ENCODE measurements at places on chromosomes 12 and 14.

DNA sequence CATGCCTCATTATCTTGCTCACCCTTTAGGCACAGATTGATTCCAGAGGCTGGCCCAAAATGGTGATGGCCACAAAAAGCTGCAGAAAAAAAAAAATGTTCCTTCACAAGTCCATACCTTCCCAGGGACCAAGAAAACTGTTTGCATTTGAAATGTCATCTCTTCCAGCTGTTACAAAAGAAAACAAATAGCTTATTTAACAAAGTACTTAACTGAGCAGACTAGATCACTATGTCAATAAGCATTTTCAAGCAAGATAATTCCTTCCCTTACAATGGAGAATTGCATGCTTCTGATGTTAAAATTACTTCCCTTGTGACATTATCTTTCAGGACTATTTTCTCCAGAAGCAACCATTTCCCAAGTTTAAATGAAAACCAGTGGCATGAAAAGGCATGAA is 377.9 kb upstream of the KITLG start:
- no peak for DNase-seq

DNA sequence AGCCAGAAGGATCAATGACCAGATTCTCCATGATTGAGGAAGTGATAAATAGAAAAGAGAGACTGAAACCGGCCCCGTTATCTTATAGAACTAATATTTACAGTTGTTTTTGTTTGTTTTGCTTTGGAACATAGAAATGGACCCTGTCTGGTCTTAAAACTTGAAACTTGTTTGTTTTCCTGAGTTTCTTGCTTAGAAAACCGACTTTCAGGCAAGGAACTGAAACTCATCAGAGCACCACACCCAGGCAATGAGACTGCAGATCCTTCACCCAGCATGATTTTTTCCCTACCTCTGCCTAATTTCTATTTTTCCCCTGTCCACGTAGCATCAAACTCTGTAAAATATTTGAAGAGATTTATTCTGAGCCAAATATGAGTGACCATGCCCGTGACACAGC is 10.6 kb upstream of the CLEC12A start:
- no peak for DNase-seq

DNA sequence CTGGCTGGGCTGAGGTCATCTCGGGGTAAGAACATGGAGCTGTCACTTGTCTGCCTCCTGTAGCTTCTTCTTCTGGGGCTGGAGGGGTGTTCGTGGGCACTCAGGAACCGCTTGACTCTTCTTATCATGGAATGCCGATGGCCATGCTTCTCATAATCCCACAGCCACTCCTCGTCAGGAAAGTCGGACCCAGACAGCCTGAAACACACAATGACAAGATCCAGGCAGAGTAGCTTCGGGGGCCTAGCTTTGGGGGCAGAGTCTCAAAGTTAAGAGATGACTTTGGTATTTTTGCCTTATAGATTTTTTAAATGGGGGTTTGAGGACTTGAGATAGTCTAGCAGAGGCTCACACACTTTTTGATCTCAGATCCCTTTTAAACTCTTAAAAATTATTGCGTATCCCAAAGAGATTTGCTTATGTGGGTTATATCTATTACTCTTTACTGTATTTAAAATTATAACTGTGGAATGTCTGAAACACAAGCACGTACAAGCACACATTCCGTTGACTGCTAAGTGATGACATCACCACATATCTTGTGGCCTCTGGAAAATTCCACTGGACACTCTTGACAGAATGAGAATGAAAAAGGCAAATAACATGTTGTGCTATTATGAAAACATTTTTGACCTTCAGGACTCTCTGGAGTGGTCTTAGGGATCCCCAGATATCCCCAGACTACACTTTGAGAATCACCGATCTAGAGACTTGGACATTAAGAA is 43.3 kb downstream of the BEST3 start:
- no peak for DNase-seq

DNA sequence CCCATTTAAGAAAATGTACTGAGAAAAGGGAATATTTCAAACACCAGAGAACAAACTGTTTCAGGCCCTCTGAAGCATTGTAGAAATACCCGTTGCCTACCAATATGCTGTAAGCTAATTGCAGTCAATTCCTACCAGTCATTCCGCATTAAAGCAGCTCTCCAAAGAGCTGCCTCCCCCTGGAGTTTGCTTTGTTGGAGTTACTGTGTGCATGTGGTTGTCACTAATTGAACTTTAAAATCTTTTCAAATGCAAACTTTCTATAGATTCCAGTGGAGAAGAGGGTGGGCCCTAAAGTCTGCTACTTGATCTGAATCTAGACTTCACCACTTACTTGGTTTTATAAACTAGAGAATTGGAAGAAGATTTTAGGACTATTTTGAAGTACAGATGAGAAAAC is 112.7 kb downstream of the PLXNC1 start:
- DNase-seq, result no peak

DNA sequence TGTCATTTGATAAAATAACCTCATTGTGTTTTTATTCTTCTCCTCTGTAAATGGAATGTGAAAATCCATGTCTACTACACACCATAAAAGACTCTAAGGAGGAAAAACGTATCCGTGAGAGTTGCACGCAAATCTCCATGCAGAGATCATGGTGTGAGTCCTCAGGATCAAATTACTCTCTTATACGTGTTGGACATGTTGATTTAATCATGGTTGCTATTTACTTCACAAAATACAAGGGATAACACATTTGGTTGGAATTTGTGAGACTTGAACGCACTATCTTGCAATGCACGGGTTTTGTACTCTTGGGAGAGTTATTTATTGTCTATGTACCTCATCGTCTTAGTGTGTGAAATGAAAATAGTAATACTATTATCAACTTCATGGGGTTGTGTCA is 128.0 kb upstream of the RASSF8 start:
- no peak for DNase-seq

DNA sequence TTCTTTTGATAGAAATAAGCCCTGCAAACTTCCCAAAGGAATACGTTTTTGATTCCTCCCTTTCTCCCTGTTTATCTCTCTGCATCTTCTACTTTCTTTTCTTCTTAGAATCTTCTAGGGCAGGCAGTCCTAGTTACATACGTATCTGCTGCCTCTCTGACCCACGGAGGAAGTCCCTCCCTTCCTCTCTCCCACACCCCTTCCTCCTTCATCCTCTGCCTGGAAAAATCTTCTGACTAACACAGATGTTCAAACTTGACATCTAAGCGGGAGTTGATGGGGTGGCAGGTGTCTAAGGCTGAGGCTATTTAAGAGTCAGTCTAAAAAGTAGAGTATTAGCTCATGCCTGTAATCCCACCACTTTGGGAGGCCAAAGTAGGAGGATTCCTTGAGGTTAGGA is 88.6 kb downstream of the MAP1LC3B2 start:
- no peak for DNase-seq

DNA sequence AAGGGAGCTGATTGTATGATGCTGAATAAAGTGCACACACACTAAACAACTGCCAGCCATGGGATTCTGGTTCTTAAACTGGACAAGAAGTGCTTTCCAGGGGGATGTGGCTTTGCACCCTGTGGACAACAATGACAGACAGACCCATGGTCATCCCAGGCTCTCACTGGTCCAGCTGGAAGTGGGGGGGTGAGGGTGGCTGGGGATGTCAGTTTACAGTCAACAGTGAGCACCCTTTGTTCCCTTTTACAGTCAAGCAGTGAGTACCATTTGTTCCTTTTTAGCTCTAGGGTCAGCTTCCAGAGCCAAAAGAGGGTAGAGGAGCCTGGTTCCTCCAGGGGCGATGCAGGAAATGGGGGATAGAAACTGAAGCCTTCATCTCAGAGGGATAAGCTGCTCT is 100.7 kb downstream of the SMOC1 start:
- DNase-seq, result no peak

DNA sequence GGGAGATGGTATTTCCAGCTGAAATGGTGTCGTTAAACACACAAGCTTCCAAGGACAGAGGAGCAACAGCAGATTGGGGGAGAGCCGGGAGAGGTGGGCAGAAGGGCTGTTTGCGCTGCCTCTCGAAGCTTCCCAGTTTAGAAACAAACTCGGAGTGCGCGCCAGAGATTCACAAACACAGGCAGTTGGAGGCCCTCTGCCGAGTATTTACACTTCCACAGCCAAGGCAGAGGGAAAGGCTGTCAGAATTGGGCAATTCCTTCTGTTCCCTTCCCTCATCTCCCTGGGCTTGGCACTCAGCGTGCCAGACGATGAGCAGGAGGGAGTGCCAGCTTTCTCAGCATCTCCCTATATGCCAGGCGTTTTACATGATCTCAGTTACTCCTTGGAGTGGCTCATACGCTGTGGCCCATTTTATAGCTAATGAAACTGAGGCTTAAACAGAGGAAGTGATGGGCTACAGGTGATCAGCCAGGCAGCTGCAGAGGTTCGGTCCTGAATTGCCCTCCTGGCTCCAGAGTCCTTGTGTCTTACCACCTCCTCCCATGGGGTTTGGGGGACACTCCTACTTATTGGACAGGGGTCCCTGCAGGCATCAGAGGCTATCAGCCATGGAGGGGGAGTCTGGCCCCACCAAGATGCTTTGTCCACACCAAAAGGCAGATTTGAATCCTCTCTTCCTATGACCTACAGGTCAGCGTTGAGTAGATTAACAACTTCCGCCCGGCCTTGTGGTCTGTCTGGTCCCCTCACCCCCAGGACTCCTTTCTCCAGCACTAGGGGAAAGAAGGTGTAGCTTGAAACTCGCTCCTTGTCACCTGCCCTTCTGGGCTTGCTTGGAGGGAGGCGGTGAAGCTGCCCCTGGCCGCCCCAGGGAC is 3.1 kb downstream of the FAM222A start:
- DNase-seq, result no peak

Data from upper lobe of right lung (tissue), 1 donor.